ENCODE measurements at places on chromosomes 5 and 9.

DNA sequence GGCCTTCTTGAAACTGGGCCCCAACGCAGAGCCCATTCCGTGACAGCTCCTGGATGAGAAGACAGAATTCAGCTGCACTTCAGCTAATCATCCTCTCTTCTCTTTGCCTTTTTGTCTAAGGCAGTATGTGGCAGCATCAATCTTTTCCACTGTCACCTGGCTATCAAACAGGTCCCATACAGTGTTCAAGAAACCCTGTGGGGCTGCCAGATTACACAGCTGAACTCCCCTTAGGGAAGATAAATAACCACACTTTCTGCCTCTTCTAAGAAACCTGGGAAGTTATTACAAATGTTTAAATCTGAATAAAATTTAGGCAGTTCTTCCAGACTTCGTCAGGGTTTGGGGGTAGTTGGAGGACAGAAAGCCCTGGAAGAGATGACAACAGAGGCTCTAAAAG is 61.0 kb downstream of the SPEF2 start:
- no peak for DNase-seq

DNA sequence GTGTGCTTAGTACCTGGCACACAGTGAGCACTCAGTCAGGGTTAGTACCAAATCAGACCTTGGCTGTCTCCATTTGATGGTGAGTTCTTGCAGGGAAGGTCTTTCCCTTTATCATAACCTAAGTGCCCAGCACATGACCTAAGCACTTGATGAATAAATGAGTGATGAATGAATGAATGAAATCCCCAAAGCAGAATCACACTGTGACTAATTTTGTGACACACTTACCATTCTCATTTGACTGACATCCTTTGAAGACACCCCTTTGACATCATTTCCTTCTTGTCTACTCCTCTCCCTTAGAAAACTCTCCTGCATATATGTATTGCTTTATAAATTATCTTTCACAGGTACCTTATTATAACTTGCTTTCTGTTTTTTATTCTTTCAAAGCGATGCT is 130.2 kb upstream of the ELL2 start:
- DNase-seq: no peak

GRCh38 chr5:42514754-42515153 is 91.5 kb downstream of the GHR start:
- no peak for DNase-seq

GRCh38 chr5:11650936-11651335 is 253.3 kb downstream of the CTNND2 start:
- DNase-seq: no peak

- peak; percentile 9 for DNase-seq
Observed at GRCh38 chr9:127660886-127661741, 45.7 kb upstream of the CFAP157 start.

DNA sequence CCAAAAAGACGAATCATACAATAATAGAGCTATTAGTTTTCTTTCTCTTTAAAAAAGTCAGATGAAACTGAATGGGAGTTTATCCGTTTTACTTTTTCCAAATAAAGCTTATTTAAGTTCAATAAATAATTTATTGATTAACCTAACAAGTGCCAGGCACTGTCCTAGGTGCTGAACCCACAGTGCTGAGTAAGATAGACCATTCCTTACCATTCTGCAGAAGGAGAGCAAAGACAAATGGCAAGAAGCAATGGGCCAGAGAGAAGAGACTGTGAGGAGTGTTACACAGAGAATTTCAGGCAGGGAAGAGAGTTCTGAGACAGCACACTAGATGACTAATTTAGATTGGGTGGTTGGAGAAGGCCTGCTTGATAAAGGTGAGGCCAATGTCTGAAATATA is 127.2 kb downstream of the AUH start:
- no peak for DNase-seq

DNA sequence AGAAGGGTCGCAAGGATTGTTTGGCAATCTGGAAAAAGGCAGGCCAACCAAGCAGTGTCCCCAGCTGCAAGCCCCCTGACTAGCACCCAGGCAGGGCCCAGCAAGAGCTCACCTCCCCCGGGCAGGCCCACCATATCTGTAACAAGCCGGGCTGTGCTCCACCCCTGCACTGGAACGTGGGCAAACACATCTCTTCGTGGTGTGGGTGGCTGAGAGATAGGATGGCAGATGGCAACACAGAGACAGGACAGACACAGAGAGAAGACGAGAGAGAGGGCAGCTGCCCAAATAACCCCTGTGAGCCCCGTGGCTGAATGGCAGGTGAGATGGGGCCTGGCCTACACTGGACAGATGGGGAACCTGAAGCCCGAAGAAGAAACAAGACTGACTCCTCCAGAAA is 9.4 kb downstream of the BBLN start:
- DNase-seq: no peak

DNA sequence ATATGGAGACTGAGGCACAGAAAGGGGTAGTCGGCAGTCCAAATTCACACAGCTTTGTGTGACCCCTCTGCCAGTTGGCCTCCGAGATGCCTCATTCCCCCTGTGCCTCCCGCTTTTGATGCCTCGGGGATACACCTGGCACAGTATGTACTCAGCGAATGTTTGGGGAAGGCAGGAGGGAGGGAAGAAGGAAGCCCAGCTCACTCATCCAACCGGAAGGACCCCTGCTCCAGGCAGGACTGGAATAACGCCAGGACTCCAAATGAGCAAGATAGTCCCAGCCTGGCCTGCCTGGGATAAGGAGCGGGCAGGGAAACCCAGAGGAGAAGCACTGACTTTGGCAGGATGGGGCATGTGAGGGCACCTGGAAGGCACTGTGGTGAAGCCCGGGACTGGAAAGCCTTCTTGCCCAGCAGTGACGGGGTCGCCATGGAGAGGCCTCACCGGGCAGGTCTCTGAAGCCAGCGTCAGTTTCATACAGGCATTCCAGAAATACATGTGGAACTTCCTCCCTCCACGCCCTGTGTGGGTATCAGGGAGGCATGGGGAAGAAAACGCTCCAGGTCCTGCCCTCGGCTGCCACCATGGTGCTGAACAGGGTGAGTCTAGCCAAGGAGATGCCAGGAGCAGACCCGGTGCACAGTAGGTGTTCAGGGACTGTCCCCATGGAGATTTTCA is 20.3 kb downstream of the LMX1B start:
- no peak for DNase-seq

- DNase-seq: no peak
Observed at GRCh38 chr9:122197882-122198281, 30.9 kb downstream of the LHX6 start.

DNA sequence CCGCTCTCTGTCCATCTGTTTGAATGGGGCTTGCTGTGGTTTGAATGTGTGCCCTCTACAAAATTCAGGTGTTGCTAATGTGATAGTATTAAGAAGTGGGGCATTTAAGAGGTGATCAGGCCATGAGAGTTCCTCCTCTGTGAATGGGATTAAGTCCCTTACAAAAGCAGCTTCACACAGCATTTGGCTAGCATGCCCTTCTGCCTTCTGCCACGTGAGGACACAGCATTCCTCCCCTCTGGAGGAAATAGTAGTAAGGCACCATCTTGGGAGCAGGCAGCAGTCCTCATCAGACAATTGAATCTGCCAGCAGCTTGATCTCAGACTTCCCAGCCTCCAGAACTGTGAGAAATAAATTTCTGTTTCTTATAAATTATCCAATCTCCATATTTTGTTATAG is 540.2 kb downstream of the CSNK1G3 start:
- no peak for DNase-seq

GRCh38 chr9:4495537-4495936 is 5.3 kb downstream of the SLC1A1 start:
- no peak for DNase-seq

- DNase-seq: peak; percentile 11
Observed at GRCh38 chr5:55903121-55903701, 52.1 kb downstream of the IL31RA start.

DNA sequence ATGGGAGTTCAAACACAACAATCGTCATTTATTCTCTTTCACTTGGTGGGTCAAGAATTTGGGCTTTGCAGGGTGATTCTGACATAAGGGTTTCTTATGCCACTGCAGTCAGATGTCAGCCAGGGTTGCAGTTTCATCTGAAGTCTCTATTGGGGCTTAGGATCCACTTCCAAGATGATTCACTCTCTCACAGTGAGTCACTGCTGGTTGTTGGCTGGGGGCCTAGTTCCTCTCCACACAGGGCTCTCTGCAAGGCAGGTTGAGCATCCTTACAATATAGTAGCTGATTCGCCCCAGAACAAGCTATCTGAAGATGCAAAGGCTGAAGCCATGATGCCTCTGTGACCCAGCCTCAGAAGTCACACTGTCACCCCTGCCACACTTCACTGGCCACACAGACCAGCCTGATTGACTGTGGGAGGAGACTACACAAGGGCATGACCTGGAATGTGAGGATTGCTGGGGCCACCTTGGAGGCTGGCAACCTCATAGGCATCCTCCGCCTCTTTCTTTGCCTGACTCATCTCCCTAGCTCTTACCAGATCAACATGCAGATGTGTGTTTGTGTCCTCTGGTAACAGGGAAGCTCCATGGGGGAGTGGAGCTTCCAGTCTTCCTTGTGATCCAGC is 4.5 kb upstream of the CARD19 start:
- peak; percentile 91 for DNase-seq

DNA sequence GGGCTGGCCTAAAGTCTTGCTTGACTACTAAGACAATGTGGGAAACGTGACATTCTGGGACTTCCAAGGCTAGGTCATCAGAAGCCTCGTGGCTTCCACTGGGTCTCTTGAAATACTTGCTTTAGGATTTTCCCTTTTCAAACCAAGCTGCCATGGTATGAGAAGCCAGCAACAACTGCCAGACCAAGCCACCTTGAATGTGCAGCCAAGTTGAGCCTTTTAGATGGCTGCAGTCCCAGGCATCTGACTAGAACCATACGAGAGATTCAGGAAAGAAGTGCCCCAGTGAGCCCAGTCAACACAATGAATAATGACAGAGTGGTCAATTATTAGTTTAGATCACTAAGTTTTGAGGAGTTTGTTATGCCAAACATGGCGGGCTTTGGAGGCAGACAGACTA is 143.3 kb downstream of the SLF1 start:
- DNase-seq: no peak

GRCh38 chr5:141849415-141850243 is 28.6 kb downstream of the PCDH1 start:
- peak; percentile 58 for DNase-seq

GRCh38 chr5:107580889-107581820 is 89.6 kb downstream of the EFNA5 start:
- DNase-seq: no peak

DNA sequence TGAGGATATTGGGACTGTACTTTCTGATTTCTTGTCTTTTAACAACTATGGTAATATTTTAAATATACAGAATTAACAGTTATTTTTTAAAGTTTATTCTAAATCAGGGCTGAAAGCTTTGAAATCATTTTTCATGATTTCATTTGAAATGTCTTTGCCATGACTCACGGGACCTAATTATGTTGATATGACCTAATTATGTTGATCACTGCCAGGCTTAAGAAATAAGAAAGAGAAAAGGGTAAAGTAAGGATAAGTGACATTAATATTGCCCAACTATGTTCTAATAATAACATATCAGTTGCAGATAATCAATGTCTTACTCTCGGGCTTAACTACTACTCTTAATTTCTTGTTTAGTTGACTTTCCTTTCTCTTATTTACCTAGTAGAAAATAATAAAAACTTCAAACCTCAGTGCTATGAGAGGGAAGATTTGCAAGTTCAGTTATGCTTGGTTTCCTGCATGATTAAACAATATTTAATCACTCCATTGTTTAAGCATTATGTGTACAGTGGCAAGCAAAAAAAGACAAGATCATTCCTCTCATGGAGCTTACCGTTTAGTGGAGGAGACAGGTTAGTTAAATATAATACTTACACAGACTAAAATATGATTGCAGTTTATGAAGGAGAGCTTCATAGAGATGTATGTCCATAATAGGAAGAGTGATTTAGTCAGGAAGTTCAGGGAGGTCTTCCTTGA is 67.0 kb upstream of the EIF4EBP3 start:
- peak; percentile 20 for DNase-seq

- DNase-seq: no peak
Observed at GRCh38 chr9:134888603-134889190, 8.1 kb downstream of the FCN2 start.

DNA sequence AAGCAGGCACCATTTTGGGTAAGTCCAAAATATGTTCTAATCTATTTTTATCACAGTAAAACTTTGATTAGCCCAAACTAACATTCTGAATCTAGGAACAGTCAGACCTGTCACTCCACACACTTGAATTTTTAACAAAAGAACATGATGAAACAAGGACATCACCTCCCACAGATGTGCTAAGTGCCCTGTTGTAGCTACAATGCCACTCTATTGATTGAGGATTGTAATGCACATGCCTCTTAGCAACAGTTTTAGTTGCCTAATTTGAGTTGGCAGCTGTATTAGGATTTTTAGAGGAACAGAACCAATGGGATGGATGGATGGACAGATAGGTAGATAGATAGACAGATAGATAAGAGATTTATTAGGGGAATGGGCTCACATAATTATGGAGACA is 20.3 kb upstream of the RNF20 start:
- DNase-seq: no peak

DNA sequence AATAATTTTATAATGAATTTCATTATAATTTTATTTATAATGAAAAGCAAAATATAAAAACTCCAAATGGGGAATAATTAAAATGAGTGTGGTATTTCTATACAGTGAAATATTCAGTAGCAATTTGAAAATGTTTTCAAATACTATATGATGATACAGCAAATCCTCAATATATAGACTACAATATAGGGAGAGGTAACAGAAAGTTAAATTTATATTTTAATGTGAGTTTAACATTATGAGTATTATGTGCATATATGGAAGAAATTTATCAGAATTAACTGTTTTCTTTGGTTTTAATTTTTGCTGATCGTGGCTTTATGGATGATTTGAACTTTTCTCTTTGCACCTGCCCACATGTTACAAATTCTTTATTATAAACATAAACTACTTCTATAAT is 500.9 kb upstream of the ARRDC3 start:
- no peak for DNase-seq

DNA sequence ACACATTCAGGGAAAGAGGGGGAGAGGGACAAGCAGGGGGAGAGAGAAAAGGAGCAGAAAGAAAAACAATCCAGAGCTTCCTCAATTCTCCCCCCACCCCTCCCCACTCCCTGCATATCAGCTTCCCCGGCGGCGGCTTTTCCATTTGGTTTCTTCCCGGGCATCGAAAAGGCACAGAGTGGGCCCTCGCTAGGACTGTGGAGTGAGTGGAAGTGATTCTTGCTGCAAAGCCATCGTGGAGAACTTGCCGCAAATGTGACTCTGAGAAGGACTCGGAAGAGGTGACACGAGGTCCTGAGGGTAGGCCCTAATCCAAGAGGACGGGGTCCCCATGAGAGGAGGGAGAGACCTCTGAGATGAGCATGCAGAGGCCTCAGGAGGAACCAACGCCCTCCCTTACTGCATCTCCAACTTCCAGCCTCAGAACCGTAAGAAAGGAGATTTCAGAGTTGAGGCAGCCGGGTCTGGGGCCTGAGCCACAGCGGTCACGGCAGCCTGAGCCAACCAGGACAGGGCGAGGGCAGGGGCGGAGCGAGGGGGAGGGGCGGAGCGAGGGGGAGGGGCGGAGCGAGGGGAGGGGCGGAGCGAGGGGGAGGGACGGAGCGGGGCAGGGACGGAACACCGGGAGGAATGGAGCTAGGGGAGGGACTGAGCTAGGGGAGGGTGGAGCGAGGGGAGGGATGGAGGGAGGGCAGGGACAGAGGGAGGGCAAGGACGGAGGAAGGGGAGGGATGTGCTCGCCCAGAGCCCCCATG is 21.2 kb upstream of the SARDH start:
- peak; percentile 59 for DNase-seq

- no peak for DNase-seq
Observed at GRCh38 chr9:129556491-129557191, 64.3 kb downstream of the C9orf50 start.

All from fibroblast of lung (primary cell).